Posterior cingulate gyrus (tissue), 11 donors: ENCODE measurements at places on chromosomes 3 and 15.

DNA sequence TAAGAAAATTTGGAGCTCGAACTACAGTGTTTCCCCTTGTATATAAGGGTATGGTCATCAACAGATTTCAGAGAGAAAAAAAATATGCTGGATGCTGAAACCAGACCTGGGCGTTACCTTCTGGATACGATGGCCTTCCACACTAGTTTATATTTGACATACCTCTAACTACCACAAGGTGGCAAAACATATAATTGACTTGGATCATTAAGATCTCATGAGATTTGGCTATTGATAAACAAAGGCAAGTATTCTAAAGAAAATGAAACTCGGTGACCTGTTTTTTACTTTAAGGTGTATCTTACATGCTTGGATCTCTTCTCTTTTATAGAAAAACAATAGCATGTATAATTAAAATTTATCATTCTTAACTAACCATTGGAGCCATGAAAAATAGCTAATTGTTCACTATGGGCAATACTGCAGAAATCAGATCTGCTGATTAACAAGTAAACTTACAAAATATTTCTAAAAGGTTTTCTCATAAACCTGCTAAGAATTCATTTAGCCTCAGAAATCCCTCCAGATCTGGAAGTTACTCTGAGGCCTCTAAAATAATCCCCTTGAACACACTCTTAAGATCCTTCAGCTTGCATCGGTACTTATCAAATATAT, 300.6 kb upstream of the KCNH8 start:
- DNase-seq = no peak

DNA sequence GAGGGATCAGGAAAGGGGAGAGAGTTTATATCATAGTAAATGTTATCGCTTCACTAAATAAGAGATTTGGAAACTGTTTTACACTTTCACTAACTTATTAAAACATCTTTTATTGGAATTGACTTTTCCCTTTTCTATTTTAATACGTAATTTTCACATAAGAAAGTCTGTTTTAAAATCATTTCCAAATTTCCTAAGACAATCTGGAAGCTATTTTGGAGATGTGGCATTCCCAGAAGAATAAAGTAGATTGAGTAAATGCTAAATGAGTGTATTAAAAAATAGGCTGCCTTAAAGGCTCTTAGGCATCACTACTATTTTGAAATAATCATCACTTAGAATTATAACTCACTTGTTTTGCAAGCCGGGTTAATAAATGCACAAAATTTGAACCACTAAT, 763.5 kb downstream of the EDEM1 start:
- DNase-seq = no peak

- no peak for DNase-seq
These were observed 41.9 kb downstream of the EMC4 start for GRCh38 chr15:34266751-34267150.

DNA sequence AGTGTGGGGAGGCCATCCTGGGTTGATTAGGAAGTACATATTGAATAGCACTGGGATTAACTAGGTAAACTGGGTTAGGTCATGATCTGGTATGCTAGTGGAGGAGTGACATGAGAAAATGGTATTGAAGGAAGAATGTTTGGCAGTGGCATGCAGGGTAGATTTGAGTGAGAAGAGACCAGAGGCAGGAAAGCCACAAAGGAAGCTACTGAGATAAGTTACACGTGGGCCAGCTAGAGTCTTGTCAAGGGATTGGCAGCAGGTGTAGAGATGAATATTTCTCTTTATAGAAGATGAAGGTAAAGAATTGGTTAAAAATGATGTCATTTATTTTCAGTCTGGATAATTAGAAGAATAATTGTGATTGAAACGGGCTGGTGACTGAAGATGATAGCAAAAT, 91.0 kb upstream of the TPRG1 start:
- no peak for DNase-seq

DNA sequence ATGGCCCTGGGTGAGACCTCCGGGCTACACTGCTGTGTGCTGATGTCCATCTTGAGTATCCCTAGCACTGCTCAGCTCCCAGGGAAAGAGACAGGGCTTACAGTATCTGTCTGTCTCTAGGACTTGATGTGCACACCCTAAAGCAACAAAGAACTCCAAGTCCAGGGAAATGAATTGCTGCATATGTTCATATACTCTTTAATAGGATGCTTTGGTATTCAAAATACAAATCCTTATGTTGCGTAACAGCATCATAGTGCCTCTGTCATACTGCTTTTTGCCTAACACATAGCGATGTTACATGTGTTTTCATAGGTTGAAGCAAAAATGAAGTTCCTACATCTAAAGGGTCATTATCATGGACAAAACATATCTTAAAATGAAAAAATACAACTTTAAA, 299.9 kb downstream of the SLC9A9 start:
- DNase-seq = no peak

GRCh38 chr3:19595884-19596283, 338.1 kb downstream of the EFHB start:
- DNase-seq = no peak
